SJSA1 (cell line): ENCODE measurements at places on chromosomes 5 and 9. TPM values are rescaled to one million over a fixed set of nuclear protein-coding genes. Genes with fewer than 3 reads are reported as not detected.
A peak's percentile ranks its signal among the peaks of the same experiment; 100 is the strongest.

Gene TIMD4
- not detected in 2 replicates for total RNA-seq

Gene DPM2
- total RNA-seq, result 20.4 and 24.5 TPM in 2 replicates

Gene PCDHGA12
- total RNA-seq, result 0.34 TPM in 1 of 2 replicates, not detected in the other

Gene PCDHGB4
- total RNA-seq, result 0.09 and 0.18 TPM in 2 replicates

DNA sequence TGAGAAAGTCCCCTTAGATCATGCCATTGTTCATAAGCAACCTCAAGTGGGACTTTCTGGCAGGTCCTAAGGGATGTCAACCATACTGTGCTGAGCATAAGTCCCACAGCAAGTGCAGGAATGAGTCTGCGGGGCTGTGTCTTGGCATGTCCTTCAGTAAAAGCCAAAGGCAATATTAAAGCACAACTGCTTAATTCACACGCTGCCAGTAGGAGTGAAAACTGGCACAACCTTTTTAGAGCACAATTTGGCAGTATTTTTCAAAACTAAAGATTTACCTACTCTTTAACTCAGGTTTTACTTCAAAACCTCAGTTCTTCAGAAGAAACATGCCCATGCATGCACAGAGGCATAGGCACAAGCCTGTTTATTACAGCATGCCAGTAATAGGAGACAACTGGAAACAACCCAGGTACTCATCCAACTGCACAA lies 24.4 kb upstream of the SMAD5 start:
- H3K4me3 ChIP-seq, result no peak overlapping the region
- DNase-seq, result peak; percentile 9
- 0 out of 2 replicates have a peak, but pooled peaks cover 16% of the 10 kb centered on the region for H3K27me3 ChIP-seq
- H3K36me3 ChIP-seq, result no peaks in the 10 kb centered on the region
- H3K4me1 ChIP-seq, result no peaks in the 10 kb centered on the region

DNA sequence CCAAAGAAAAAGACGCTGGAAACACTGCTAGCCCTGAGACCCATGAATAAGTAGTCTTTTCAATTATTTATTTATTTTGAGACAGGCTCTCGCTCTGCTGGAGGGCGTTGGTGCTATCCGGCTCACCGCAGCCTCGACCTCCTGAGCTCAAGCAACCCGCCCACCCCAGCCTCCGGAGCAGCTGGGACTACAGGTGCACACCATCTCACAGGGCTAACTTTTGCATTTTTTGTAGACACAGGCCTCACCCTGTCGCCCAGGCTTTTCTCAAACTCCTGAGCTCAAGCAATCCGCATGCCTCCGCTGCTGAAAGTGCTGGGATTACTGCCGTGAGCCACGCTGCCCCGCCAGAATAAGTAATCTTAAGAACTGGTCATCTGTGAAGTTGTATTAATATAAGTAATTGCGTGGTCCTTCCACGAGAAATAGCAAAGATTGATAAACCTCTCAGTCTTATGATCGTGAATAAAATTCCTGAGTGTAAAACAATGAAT lies 1.6 kb downstream of the ANXA2R start:
- H3K4me3 ChIP-seq, result no peak overlapping the region
- H3K27ac ChIP-seq, result no peak overlapping the region
- H3K36me3 ChIP-seq, result 0 out of 2 replicates have a peak, but pooled peaks cover 4% of the 10 kb centered on the region
- H3K4me1 ChIP-seq, result peaks cover 12% of the 10 kb centered on the region
